ENCODE measurements at places on chromosomes 3 and 15.

DNA sequence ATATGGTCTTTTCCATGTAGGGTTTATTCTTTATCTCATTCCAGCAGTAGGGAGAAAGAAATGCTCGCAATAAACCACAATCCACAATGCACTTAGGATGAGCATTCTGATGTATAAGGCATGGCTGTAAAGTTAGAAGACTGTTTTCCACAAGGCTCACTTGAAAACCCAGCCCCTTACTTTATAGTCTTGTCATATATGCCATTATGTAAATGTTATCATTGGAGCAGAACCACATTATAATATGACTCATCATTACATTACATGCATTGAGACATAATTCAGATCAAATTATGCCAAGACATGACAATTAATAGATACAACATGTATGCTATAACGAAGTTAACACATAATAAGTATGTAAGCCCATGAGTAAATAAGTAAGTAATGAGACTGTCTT is 348.1 kb downstream of the LSAMP start:
- no peak for DNase-seq

GRCh38 chr3:134366221-134366927 is 7.9 kb downstream of the AMOTL2 start:
- peak; percentile 57 for DNase-seq

GRCh38 chr3:101838691-101839090 is 10.6 kb upstream of the NFKBIZ start:
- DNase-seq, result no peak

- DNase-seq, result no peak
These were observed 100.7 kb upstream of the KCNMB2 start for GRCh38 chr3:178435575-178435974.

DNA sequence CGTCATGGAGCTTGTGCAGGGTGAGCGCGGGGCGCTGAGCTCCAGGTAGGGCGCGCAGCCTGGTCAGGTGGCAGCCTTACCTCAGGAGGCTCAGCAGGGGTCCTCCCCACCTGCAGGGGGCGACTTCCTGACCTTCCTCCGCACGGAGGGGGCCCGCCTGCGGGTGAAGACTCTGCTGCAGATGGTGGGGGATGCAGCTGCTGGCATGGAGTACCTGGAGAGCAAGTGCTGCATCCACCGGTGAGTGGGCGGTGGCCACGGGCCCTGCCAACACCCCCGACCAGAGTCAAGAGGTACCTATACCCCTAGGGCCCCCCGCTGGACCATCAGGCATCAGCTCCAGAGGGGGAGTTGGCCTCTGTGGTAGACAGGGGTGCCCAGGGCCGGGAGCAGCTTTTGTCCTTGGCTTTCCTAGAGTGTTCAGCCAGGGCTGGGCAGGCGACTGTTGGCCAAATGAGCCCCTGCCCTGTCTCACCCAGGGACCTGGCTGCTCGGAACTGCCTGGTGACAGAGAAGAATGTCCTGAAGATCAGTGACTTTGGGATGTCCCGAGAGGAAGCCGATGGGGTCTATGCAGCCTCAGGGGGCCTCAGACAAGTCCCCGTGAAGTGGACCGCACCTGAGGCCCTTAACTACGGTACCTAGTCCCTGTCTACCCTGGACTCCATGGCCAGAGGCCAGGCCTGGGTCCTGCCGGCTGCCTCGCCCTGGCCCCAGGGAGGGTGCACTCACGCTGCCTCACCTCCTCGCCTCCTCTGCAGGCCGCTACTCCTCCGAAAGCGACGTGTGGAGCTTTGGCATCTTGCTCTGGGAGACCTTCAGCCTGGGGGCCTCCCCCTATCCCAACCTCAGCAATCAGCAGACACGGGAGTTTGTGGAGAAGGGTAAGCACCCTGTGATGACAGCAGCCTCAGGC is 9.1 kb downstream of the FES start:
- DNase-seq, result no peak

Measured in EH (cell line).